Left renal cortex interstitium (tissue), 4 donors: ENCODE measurements at places on chromosomes 4 and X.

DNA sequence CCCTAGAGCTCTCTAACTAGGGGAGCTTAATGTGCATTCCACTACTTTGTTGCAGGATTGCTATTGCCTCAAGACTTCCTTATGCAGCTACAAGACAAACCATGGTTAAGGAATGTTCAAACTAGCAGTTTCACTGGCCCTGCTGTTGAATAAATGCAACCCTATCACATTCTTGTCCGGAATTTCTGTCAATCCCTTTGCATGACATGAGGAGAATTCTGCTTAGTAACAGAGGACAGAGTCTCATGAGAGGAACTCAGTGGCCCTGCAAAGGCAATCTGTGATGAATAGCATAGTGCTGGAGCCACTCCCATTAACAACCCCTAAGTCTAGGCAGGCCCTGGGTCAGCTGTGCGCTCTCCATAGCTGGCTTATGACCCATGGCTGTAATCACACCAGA is 30.7 kb upstream of the SGMS2 start:
- DNase-seq = no peak

- DNase-seq = no peak
Observed at GRCh38 chrX:15737190-15737958, 696 bp upstream of the CA5B start.

DNA sequence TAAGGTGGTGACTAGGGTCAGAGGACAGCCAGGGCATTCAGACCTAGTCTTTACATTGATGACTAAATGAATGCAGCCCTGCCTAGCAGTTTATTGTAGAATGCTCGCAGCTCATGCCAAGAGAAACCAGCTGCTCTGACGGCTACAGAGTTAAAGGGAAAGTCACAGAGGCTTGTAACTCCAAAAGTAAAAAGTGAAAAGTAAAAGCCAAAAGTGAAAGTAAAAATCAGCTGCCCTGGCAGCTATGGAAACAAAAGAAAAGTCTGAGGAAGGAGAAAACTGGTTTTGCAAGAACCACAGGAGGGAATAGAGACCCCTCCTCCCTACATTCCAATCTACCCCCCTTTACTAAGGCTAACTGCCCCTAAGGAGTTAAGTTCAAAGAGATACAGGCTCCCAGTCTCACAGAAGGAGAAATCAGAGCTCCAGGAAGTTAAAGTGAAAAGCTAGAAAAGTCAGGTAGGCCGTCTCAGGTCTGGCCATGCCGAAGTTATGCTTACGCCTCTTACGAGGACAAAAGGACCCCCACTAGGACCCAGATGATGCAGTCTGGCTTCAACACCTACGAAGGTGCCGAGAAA is 6.0 kb downstream of the GAGE10 start:
- no peak for DNase-seq

- DNase-seq = no peak
Observed at GRCh38 chr4:151887031-151887815, 126.4 kb upstream of the GATB start.

DNA sequence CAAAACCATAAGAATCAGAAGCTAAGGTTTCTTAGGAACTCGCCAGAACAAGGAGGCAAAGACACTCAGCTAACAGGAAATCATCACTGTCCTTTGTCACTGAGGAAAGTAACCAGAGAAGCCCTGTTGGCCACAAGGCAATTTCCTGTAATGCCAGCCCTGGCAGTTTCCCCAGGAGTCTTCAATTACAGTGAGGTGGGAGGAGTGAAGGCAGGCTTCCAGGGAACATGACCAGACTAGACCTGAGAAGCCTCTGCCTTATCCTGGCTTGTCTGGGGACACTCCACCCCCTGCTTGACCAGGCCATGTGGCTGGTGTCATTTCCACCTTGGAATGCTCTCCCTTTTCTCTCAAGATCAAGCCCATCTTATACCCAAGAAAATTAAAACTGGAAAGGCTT is 125.3 kb downstream of the COL4A6 start:
- DNase-seq = no peak

- no peak for DNase-seq
Observed at GRCh38 chr4:83890816-83891215, 354.9 kb downstream of the GPAT3 start.

- DNase-seq = no peak
Observed at GRCh38 chr4:151955721-151956380, 195.0 kb upstream of the GATB start.

DNA sequence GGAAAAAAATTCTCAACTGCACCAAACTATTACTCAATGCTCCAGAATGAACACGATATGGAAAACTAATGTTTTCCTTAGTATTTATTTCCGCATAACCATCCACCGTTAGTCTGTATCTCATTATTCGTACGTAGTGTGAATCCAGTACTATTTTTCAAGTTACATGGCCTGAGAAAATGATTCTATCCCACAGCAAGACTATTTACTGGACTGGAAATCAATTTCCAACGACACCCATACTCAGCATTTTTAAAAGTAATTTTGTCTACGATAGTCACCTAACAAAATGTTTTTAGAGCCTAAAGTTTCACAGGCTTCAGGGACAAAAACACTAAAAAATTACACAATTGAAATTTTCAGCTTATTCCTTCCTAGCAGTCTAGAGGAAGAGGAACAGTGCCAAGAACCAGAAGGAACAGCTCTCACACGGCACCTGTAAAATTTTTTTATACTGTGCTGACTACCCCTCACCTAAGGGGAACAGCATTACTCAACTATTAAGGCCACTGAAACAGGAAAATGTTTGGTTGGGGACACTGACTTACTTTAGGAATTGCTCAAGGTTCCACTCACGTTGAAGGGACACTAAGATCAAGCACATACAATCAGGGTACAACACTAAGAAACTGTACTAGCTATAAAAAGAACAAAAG is 9.6 kb downstream of the UBE2D3 start:
- DNase-seq = no peak

GRCh38 chr4:16011173-16011572 is 48.2 kb upstream of the FGFBP2 start:
- no peak for DNase-seq
